ENCODE measurements at places on chromosomes 16 and 17.
A peak's percentile ranks its signal among the peaks of the same experiment; 100 is the strongest.

DNA sequence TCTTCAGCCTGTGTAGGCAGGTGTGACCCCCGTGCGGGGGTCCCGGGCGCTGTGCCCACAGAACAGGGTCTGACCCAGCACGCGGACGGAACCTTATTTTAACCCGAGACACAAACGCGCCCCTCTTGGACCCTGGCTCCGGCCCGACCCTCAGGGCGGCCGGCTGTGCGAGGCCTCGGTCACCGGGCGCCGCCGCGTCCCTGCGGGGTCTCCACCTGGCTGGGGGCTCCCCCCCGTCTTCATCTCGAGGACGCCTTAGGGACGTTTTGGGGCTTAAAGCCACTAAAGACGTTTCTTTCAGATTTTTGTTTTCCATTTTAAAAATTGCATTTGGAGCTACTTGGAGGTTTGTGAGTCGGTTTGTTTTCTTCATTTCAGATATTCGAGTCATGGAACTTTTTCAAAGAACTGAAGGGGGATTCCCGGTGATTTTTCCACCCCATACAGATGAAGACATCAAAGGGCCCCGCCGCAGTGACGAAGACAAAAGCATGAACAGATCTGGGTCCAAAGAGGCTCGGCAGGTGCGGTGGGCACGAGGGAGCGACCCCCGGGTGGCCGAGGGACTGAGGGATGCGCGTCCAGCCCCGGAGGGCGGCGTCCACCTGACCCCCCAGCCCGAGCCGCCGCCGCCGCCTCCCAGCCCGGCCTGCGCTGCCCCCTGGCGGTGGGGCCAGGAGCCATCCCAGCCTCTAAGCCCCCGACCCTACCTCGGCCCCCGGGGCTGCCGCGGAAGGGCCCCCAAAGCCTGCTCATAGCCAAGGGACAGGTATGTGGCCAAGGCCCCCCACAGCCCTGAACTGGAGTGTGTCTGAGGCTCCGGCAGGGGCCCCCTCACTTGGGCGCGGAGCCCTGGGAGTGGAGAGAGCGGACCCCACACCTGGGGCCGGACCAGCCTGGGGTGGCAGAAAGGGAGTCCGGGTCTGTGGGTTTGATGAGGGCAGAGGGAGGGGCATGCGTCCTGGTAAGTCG, 3.8 kb upstream of the CD7 start:
- peak; percentile 93 for DNase-seq

DNA sequence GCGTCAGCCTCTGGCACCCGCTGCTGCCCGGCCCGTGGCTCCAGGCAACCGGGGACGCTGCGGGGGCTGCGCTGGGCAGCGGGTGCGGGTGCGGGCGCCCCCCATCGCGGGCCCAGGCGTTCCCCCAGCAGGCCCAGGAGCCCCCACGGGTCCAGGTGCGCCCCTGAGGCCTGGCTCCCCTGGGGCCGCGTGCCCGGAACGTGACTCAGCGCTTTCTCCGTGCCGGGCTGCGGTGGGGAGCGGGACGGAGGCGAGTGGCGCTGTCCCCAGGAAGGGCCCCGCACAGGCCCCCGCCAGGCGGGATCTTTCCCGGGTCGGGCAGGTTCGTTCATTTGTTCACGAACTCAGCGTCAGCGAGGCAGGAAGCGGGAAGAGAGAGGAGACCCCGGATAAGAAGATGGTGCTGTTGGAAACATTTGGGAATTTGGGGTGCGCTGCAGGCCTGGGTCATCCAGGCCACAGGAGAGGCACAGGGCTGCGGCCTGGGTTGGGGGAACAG, 18.4 kb upstream of the EXOC7 start:
- DNase-seq = no peak

DNA sequence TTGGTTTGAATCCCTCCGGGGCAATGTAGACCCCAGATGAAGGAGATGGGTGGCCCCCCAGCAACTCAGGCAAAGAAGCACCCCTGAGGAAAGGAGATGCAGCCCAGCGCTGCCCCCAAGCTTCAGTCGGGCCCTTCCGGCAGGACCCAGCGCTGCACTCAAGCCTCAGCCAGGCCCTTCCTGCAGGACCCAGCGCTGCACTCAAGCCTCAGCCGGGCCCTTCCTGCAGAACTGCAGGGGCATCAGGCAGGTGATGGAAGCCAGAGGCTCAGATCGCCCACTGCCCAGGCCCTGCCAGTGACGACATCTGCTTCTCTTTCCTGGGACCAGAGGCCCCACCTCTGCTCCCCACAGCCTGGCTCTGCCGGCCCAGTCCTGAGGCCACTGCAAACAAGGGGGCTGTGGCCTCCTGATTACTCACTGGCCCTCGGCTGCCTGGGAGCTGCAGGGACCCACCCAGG, 7.8 kb downstream of the SOX8 start:
- no peak for DNase-seq

DNA sequence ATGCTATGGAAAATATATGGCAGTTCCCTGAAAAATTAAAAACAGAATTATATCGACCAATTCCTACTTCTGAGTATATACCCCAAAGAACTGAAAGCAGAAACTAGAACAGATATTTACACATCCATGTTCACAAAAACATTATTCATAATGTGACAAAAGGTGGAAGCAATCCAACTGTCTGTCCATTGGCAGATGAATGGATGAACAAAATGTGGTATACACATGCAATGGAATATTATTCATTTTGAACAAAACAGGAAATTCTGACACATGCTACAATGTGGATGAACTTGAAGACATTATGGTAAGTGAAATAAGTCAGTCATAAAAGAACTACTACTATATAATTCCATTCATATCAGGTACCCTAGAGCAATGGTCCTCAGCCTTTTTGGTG, 263.5 kb upstream of the AXIN2 start:
- DNase-seq = no peak

DNA sequence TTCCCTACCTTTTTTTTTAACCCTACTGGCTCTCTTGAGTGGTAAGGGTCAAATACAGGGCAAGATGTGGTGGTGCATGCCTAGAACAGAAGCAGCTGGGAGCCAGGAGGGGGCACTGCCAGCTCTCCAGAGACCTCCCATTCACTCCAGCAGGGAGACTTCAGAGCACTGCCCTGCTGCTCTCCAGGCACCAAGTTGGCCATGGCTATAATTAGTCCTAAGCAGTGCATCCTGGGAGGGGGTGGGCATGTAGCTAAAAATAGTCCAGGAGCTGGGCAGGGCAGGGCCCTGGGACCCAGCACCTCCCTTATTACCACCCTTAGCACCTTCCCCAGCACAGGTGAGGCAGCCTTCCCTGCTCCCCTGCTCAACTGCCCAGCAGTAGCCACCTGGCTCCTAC, 3.5 kb downstream of the CORO6 start:
- DNase-seq = no peak

DNA sequence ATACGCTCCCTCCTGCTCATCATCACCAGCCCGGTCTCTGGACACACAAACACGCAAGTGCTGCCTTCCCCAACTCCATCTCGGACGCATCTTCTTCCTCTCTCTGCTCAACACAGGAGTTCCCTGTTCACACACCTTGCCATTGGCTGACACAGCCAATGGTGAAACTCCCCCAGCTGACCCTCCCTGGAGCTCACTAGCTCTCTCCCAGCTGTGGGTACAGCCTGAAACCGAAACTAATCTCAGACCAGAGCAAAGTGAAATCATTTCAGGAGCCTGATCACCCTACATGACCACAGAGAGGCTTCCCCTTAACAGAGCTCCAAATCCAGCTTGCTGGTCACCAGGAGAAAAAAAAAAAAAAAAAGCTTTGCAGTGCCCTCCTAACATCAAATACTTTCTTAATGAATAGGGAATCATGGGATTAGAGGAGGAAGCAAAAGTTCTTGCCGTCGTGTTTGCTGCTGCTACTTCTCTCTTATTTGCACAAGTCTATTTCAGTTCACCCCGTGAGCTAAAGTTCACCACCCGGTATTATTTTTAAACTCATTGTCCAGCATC, 8.3 kb downstream of the CUEDC1 start:
- no peak for DNase-seq

GRCh38 chr17:418421-418751, 65.8 kb upstream of the RPH3AL start:
- DNase-seq = no peak

- no peak for DNase-seq
Observed at GRCh38 chr17:81395600-81396277, 482 bp downstream of the BAHCC1 start.

DNA sequence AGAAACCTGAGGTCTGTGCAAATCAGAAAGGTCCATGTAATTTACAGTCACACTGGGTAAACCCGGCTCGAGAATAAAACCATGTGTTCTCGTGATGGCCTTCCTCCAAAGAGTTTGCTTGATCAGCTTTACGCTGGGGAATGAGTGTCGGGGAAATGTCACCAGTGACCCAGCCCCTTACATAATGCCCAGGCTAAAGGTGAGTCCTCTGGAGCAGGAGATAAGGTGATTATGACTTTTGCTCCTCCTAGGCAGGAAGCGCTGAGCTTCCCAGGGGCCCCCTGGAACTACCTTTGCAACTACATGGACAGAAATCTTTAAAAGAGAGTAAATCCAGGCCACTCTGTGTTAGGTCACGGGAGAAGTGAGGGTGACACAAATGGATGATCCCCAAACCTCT, 15.7 kb downstream of the SLC6A4 start:
- DNase-seq = no peak

DNA sequence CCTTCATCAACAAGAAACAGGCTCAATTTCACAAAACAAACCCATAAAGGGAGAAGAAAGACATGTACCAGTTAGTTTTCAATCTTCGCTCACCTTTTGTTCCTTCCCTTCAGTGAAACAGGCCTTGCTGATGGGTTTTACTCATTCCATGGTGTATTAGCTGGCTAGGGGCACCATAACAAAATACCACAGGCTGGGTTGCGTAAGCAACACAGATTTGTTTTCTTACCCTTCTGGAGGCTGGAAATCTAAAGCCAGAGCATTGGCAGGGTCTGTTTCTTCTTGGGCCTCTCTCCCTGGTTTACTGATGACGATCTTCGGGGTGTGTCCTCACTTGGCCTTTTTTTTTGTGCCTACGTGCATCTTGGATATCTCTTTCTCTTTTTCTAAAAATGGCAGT, 383.4 kb upstream of the RBFOX1 start:
- DNase-seq = no peak

DNA sequence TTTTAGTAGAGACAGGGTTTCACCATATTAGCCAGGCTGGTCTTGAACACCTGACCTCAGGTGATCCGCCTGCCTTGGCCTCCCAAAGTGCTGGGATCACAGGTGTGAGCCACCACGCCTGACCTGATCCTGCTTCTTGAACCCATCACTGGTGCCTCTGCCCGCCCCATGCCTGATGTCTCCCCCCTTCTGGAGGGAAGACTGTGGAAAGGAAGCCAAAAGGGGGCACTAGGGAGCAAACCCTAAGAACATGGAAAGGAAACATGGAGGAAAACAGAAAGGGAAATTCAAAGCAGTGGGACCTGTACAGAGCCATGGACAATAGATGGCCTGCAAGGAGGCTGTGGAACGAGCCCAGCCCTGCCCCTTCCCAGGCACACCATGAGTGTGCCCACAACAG, 31.1 kb upstream of the FASN start:
- DNase-seq = peak; percentile 42

GRCh38 chr17:43334738-43335402, 63.9 kb upstream of the ARL4D start:
- no peak for DNase-seq

GRCh38 chr16:8023326-8023725, 567.0 kb downstream of the TMEM114 start:
- DNase-seq = no peak

DNA sequence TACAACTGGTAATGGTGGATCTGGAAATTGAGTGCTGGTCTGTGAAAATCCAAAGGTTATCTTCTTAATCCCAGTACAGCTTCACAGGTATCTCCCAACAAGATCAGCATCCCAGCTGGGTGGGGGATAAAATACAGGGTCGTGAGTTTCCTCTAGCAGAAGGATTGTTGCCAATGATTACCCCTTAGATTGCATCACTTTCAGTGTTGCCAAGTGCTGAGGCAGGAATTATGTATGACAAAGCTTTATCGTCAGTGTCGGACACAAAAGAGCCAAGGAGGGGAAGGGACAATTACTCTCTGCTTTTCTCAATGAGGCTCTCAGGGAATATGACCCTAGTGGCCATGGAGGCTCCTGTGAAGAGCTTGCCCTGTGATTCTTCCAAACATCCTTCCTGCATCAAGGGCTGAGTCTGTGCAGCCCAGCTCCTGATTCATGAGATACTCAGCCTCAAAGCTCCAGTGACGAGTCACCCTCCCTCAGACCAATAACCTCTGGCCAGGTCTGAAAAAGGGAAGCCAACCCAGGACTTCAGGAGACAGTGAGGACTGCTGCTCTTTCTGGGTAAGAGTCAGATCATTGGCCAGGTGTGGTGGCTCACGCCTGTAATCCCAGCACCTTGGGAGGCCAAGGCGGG, 15.0 kb downstream of the OR1F1 start:
- DNase-seq = no peak

GRCh38 chr17:51259564-51260236, at the start of gene MBTD1:
Gene MBTD1, minus strand, starts transcription at chr17:51260049. Its CDS starts 34,888 bp downstream, at chr17:51225161.
- DNase-seq = peak; percentile 99

DNA sequence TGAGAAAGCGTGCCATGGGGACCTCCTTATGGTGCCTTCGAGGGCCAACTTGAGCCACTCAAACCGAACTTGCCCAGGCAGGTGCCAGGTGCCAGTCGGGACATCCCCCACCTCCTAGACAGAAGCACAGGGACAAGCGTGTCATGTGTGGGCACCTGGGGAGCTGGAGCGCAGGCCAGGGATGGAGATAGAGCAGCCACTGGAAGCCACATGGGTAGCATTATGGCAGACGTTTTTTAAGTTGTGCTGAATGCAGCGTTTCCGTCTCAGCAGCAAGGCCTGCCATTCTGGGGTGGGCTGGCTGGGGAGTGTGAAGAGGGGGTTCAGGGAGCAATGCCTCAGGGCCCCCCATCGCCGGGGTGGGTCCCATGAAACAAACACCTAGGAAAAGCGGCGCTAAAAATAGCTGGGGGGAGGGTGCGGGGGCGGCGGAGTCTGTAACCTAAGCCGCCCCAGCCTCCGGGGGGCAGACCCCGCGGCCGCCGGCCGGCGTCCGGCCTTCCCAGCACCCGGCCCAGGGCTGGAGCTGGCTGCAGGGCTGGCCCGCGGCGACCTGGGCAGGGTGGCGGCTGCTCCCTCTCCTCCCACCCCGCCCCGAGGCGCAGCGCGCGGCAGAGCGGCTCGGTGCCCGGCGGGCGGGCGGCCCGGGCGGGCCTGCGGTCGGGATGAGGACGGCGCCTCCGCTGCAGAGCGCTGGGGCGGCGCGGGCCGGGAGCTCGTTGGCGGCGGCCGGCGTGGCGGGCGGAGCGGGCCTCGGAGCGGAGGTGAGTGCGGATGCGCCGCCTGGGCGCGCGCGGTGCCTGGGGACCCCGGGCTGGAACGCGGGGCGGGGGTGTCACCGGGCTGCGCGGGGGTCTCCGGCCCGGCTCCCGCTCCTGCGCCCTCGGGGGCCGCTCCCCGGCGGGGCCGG, at the start of gene ZNF469:
Gene ZNF469, plus strand, starts transcription at position 469 of the 910 bp plus-strand sequence. CDS start 44,512 bp downstream, outside the sequence.
- DNase-seq = peak; percentile 83
